CD4-positive, alpha-beta T cell (primary cell): ENCODE measurements at places on chromosomes 4 and X. TPM values are rescaled to one million over a fixed set of nuclear protein-coding genes. Genes with fewer than 3 reads are reported as not detected.

Gene PSAPL1
- not detected for total RNA-seq

Gene GATB
- total RNA-seq, result 5.8 TPM

Gene ZNF718
- total RNA-seq, result 6.3 TPM

Gene CTSO
- total RNA-seq, result 3.8 TPM

Gene ATP1B4
- total RNA-seq, result not detected

Gene PARM1
- total RNA-seq, result 0.06 TPM

Gene CPLX1
- total RNA-seq, result 1.5 TPM

Gene EFHC2
- 3.0 TPM for total RNA-seq

Gene GLUD2
- total RNA-seq, result 0.31 TPM

Gene CXCL3
- total RNA-seq, result 0.61 TPM

Gene BCOR
- 26.3 TPM for total RNA-seq

Gene COL4A6
- total RNA-seq, result not detected

Gene EPGN
- total RNA-seq, result 5.9 TPM

Gene SHROOM2
- total RNA-seq, result not detected

Gene ABHD18
- 15.1 TPM for total RNA-seq

Gene BST1
- total RNA-seq, result 1.2 TPM

Gene GABRA4
- total RNA-seq, result not detected

Gene SLC10A4
- total RNA-seq, result not detected

Gene HAND2
- not detected for total RNA-seq

Gene CETN2
- 5.1 TPM for total RNA-seq
